ENCODE measurements at places on chromosomes 16 and 17. TPM values are rescaled to one million over a fixed set of nuclear protein-coding genes. Genes with fewer than 3 reads are reported as not detected.

The CTRB2 gene
- total RNA-seq, result not detected

The PRR35 gene
- total RNA-seq, result not detected

The SMTNL2 gene
- 0.47 TPM for total RNA-seq

The RFNG gene
- total RNA-seq, result 24.6 TPM

The CCL8 gene
- not detected for total RNA-seq

The C16orf89 gene
- total RNA-seq, result 2.5 TPM

The KRTAP2-1 gene
- not detected for total RNA-seq

The USP43 gene
- total RNA-seq, result 0.09 TPM

The GGT6 gene
- total RNA-seq, result not detected

The PLCG2 gene
- total RNA-seq, result 0.16 TPM

The GPATCH8 gene
- total RNA-seq, result 15.6 TPM

The SULT1A2 gene
- not detected for total RNA-seq

The KRT15 gene
- 0.63 TPM for total RNA-seq

The HBA1 gene
- total RNA-seq, result not detected

The CFAP119 gene
- 0.69 TPM for total RNA-seq

The PRSS33 gene
- not detected for total RNA-seq

The PYDC1 gene
- total RNA-seq, result not detected

The HSD17B1 gene
- 5.7 TPM for total RNA-seq

The CSH1 gene
- not detected for total RNA-seq

The HEATR9 gene
- not detected for total RNA-seq

The ASIC2 gene
- total RNA-seq, result 0.09 TPM

The PRR11 gene
- total RNA-seq, result 0.52 TPM

The TAC4 gene
- total RNA-seq, result not detected

The FOXJ1 gene
- not detected for total RNA-seq

The SSTR5 gene
- not detected for total RNA-seq

The ICAM2 gene
- total RNA-seq, result 0.26 TPM

The IQCK gene
- total RNA-seq, result 5.5 TPM

The SLC25A10 gene
- 2.7 TPM for total RNA-seq

The EFCAB5 gene
- total RNA-seq, result 1.1 TPM

The P2RX1 gene
- total RNA-seq, result not detected

The RNFT1 gene
- 17.9 TPM for total RNA-seq

The SLC9A5 gene
- total RNA-seq, result 2.2 TPM

The KRT17 gene
- total RNA-seq, result 4.9 TPM

The SEPTIN12 gene
- total RNA-seq, result not detected

The SLC16A6 gene
- total RNA-seq, result 0.09 TPM

The DRC7 gene
- total RNA-seq, result 0.32 TPM

The CSF3 gene
- total RNA-seq, result 0.16 TPM

The NSF gene
- 41.5 TPM for total RNA-seq

The FKBP10 gene
- 276 TPM for total RNA-seq

The OTOP2 gene
- not detected for total RNA-seq

The PIK3R5 gene
- not detected for total RNA-seq

The KCNJ12 gene
- total RNA-seq, result 0.32 TPM

The KCTD13 gene
- total RNA-seq, result 5.0 TPM

The KRTAP4-3 gene
- not detected for total RNA-seq
